Effector memory CD4-positive, alpha-beta T cell (primary cell): ENCODE measurements at places on chromosomes 2 and 18.

DNA sequence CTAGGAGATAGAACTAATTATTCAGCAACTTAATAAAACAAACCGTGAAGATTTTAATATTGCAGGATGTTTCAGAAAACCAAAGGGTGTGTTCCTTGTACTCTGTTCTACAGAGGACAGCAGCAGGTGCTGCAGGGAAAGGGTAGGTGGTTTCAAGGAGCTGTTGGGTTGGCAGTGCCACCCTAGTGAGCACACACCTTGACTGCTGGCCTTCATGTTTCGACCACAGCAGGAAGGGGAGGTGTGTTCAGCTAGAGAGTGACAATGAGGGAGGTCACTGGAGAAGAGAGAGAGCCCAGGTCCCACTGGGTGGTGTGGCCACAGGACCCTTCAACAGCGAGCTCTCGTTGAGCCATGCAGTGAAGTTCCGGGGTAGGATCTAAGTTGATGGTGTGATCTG, 98.6 kb downstream of the ZNF236 start:
- no peak for DNase-seq

- no peak for DNase-seq
Measured at GRCh38 chr2:22996911-22997310, 388.1 kb upstream of the KLHL29 start.

DNA sequence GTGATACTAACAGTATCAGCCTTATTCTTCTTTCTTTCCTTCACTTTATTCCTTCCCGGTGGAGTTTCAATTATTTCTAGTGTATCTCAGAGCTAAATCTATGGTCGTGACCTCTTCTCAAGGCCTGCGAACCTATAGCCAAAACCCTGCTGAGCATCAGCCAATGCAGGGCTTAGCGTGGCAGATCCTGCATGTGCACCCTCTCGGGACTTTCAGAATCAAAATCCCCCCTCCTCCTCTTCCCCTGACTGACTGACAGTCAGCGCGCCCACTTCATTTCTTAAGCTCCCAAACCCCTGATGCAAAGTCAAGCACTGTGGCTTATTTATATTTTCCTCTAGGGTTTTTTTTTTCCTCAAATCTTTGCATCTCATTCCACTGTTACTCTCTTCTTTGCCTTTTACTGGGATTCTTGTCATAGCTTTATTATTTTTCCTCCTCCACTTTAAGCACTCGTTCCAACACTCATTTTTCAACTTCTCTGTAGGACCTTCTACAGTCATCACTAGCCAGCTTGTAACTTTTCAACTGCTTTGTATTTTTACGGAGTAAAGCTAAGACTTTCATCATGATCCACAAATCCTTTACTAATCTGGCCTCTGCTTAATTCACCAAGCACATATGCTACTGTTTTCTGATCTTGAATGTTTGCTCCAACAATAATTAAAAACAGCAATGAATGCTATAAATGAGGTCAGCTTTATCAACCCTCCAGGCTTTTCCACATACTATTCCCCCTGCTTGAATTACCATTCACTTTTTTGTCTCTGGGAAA, 896.5 kb upstream of the PIK3C3 start:
- no peak for DNase-seq

DNA sequence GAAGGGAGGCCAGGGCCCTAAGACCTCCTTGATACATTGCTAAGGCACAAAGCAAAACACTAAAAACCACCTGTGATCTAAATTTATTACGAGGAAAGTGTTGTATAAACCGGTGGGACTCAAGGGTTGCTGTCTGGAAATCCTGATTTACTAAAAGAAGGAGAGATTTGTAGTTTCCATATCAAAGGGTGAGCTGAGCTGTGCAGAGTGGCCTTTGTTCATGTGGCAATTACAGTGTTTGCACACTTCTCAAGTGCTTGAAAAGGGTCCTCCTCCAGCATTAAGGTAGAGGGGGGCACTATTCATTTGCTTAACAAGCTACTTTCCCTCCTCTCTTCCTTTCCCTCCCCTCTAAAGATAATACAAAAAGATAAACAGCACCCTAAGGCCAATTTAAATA, 30.5 kb upstream of the ITGA4 start:
- DNase-seq: no peak

DNA sequence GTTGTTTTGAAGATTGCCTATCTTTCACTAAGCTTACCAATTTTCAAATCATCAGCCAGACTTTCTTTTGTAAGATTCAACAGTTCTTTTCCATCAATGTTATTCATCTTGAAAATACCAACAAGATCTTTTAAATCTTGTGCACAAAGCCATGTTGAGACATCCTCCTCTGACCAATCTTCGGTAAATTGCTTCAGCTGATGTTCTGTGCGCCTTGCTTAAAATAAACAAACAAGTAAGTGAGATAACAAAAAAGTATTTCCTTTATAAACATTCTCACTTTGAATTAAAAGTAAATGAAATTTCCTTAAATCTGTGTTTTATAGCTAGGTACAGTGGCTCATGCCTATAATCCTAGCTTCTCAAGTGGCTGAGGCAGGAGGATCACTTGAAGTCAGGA, 30.3 kb downstream of the WDSUB1 start:
- DNase-seq: no peak

DNA sequence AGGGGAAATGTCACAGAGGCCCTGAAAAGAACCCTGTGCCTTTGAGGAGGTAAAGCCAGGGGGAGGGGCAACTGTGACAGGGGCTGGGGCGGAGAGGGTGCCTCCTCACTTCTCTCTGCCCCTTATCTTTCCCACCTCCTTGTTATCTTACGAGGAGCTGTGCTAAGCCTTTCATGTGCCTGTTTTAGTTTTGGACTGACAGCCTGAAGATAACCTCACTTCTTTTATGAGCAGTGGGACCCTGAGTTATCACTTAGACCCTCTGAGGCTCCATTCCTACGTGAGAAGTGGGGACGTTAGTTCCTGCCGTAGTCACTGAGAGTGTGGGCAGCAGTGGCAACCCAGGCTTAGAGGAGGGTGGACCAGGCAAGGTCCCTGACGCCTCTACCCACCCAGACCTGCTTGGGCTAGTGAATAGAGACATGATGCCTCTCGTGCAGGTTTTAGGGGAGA, 39.5 kb upstream of the LBH start:
- no peak for DNase-seq

DNA sequence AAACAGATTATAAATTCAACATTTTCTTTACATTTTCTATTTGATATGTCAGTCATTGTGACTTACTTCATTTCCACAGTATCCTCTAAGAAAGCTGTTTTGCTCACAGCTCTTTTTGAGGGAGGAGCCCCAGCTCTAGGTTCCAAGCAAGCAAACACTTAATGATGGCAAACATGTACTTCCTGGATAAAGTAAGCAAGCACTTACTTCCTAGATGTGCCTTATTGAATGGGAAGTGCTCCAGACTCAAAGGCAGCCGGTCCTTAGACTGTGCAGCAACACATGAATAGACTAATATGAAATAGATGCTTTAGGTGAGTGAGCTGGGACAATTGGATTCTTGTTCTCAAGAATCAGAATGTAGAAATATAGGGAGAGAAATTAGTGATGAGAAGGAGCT, 2149.8 kb upstream of the PIK3C3 start:
- no peak for DNase-seq

- no peak for DNase-seq
Measured at GRCh38 chr2:127897531-127898211, 11.9 kb upstream of the AMMECR1L start.

GRCh38 chr2:15912203-15912602, 28.1 kb upstream of the MYCN start:
- DNase-seq: no peak

DNA sequence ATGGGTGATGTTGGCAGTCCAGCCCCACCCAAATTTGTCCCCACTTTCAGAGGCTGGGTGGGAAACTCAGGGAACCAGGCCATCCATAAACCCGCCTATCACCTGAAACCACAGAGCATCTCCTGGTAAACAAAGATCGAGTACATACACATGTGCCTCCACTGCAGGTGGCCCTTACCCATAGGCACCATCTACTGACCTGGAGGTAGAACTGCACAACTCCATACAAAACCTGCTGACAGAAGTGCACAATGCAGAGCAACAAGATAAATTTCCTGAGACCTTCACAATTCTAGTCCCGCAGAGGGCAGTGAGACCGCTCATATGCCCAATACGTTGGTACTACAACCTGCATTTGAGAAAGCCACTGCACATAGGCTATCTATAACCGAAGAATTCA, 856.3 kb downstream of the SUCLG1 start:
- DNase-seq: no peak

- DNase-seq: no peak
Measured at GRCh38 chr2:17813010-17813741, 3.1 kb upstream of the MSGN1 start.

- no peak for DNase-seq
Measured at GRCh38 chr2:28047681-28048080, 157.2 kb downstream of the BABAM2 start.

DNA sequence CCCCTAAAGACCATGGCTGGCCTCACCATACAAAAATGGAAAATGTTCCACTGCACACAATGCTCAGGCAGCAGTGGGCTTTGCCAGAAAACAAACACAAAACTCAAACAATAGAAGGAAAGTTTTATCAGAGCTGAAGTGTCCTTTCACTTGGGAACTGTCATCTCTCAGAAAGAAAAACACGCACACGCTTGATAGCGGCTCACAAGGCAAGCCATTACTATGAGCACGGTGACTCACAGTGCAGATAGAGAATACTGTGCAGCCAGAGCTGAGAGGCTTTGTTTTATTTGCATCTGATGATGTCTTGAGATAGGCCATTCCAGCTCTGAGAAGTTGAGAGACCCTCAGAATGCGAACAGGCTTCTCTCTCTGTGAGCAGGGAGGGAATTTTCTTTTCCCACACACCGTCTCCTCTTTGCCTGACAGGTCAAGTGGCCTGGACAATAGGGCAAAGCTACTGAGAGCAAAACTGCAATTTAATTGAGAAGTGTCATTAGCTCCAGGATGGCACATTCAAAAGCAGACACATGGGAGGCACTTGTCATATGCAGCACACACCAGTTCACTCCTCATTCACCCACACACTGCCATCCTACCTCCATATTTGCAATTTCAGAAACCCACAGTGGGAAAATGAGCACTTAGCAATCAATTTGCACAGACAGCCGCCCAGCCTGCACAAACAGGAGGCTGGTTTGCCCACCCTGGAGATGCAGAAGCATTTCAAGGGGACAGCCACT, 236.6 kb downstream of the SS18 start:
- DNase-seq: no peak

DNA sequence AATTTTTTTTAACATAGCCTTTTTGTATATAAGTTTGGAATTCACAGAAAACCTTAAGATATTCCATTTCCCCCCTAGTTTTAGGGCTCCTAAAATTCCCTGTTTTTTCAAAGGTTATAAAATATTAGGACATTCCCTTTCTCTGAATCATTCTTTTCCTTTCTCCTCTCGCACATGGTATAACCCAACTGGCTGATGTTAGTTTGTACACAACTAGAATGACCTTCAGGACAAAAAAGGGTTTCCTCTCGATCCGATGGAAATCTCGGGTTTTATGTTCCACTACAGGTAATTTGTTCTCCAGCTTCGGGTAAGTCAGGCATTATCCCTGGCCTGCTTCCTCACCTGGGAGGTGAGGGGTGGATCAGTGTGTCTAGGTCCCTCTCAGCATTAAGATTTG, 215.1 kb downstream of the LDLRAD4 start:
- no peak for DNase-seq
